ENCODE measurements at places on chromosomes 3 and 15.

- DNase-seq: no peak
Measured at GRCh38 chr15:67862750-67863441, 23.1 kb upstream of the RNU6-1 start.

DNA sequence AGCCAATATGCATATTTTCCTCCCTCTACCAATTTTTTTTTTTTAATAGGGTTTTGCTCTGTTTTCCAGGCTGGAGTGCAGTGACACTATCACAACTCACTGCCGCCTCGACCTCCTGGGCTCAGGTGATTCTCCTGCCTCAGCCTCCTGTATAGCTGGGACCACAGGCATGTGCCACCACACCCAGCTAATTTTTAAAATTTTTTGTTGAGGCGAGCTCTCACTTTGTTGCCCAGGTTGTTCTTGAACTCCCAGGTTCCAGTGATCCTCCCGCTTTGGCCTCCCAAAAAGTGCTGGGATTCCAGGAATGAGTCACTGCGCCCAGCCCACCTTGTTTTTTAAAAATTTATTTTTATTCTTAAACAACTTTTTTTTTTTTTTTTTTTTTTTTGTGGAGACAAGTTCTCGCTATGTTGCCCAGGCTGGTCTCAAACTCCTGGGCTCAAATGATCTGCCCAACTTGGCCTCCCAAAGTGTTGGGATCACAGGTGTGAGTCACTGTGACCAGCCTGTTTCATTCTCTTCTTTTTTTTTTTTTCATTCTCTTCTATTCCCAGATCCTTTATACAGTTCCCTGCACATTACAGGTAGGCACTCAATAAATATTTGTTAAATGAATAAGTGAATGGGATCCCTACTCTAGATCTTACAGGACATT, 40.5 kb upstream of the PIK3CB start:
- DNase-seq: no peak

GRCh38 chr15:70833861-70834765, 19.8 kb downstream of the LARP6 start:
- DNase-seq: no peak

- no peak for DNase-seq
Measured at GRCh38 chr3:30368978-30369377, 237.4 kb upstream of the TGFBR2 start.

DNA sequence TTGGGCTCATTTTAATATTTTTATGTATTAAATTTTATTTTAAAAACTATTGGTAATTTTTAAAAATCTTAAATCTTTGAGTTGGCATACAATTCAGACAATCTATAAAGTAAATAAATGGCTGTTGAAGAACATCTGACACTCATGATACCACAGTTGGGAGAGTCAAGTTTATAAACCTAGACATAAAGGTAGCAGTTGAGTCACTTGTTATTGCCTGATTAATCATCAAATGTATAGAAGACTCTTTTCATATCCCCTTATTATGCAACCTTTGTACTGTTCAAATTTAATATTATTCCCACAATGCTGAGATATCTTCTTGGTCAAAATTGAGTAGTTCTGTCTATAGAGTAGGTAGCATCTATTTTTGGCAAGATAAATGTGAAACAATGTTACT, 19.6 kb downstream of the PAQR9 start:
- DNase-seq: no peak

- no peak for DNase-seq
Measured at GRCh38 chr15:33089165-33089877, 105.2 kb downstream of the FMN1 start.

- no peak for DNase-seq
Measured at GRCh38 chr3:69749461-69749860, 10.2 kb downstream of the MITF start.

- no peak for DNase-seq
Measured at GRCh38 chr3:138497851-138498250, 63.4 kb downstream of the ESYT3 start.

GRCh38 chr3:119912220-119912619, 130.3 kb downstream of the NR1I2 start:
- no peak for DNase-seq

- no peak for DNase-seq
Measured at GRCh38 chr3:107431246-107432012, 54.2 kb downstream of the CCDC54 start.

- no peak for DNase-seq
Measured at GRCh38 chr3:10015461-10015904, 10.8 kb upstream of the FANCD2 start.

- no peak for DNase-seq
Measured at GRCh38 chr3:72628065-72628464, 220.2 kb downstream of the SHQ1 start.

DNA sequence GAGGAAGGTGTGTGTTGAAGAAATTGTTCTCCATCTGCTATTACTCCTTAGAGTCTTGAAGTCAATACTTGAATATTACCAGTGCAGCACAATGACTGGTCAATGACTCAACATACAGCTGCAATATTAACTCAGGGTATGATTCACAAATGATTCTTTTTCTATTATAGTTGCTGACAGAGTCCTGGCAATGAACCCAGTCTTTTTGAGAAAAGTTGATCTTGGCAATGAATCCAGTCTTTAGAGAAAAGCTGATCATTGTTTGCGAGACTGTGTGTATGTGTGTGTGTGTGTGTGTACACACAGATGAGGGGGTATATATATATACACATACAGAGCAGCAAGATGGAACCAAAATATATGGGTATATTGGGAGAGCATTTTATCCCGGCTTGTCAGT, 315.1 kb downstream of the ZNF385D start:
- no peak for DNase-seq

DNA sequence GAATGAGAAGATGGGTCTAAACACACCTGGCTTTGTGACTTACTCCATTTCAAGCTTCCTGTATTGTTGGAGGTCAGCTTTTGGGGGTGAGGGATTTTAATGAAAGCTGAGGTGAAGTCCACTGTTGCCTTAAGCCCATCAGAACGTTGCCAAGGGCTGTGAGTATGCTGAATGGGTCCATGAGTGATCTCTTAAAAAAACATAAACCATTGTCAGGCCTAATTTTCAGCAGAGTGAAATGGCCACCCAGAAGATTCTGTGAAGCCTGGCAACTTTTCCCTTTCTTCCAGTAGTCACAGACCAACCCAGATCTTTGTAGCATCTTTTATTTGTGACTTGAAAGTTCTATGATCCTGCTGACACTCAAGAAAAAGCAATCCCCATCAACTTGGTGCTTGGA, 87.0 kb downstream of the SMAD3 start:
- DNase-seq: no peak

GRCh38 chr15:41464889-41465580, 28.6 kb upstream of the ITPKA start:
- DNase-seq: no peak

- DNase-seq: no peak
Measured at GRCh38 chr3:71360764-71361163, 222.8 kb downstream of the FOXP1 start.

DNA sequence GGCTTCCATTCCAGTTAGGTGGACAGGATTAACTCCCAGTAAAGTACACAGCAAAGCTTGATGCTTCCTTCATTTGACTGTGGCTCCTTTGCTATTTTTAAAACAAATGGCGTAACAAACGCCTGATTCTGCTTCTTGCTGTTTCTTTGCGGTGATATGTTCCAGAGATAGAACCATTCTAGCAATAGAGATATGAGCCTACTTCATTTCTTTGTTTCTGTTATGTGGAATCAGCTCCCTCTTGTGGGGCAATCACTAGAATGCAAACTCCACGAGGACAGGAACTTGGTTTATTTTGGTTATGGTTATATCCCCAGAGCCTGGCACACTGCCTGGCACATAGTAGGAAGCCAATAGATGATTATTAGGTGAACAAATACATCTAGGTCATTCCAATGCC, 122.6 kb upstream of the SLC6A11 start:
- no peak for DNase-seq

DNA sequence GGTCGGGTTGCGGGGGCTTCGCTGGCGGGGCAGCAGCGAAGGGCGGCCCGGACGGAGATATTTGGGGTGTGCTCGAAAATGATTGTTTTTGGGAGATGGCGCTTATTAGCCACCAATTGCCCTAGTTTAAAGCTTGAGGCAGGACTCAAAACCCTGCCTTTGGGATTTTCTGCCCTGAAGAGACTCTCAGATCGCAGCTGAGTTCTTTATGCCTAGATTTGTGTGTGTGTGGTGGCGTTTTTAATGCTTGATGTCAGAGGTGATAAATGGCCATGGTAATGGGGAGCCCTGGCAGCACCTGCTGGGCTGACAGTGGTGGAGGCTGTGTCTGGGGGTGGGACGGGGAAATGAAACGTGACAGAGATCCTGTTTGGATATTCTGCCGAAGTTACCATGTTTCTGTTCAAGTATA, 604 bp downstream of the KCTD6 start:
- DNase-seq: no peak

GRCh38 chr15:60255390-60255789, 142.4 kb downstream of the ANXA2 start:
- DNase-seq: no peak

GRCh38 chr15:31023841-31024240, 32.4 kb upstream of the MTMR10 start:
- no peak for DNase-seq

DNA sequence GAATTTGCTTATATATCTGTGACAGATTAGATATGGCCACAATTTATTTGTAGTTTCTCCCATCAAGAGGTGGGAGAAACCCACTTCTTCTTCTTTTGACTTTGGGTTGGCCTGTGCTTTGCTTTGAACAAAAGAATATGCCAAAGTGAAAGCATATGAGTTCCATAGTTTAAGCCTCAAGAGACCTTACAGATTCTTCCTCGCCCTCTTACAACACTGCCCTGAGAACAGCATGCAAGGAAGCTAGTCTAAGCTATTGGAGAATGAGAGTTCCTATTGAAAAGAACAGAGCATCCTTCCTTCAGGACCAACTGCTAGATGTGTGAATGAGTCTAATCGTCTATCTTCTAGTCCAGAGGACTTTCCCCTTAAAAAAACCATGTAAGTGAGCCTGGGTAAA, 394.8 kb downstream of the TUSC7 start:
- DNase-seq: no peak

DNA sequence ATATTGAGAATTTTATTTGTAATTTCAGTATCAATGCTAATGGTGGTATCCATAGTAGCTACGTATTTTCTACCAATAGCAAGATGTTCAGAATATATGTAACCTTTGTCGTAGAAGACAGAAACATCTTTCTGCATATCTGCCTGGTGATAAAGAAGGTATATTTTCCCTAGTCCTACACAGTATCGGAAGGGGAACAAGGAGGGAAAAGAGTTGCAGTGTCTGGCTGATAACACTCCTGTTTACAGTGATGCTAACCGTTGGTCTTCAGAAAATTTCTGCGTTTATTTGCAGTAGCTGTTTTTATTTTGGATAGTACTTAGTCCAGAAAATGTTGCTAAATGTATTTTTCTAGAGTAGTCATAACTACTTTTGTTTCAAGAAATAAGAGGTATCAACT, 25.2 kb downstream of the TSC22D2 start:
- no peak for DNase-seq

DNA sequence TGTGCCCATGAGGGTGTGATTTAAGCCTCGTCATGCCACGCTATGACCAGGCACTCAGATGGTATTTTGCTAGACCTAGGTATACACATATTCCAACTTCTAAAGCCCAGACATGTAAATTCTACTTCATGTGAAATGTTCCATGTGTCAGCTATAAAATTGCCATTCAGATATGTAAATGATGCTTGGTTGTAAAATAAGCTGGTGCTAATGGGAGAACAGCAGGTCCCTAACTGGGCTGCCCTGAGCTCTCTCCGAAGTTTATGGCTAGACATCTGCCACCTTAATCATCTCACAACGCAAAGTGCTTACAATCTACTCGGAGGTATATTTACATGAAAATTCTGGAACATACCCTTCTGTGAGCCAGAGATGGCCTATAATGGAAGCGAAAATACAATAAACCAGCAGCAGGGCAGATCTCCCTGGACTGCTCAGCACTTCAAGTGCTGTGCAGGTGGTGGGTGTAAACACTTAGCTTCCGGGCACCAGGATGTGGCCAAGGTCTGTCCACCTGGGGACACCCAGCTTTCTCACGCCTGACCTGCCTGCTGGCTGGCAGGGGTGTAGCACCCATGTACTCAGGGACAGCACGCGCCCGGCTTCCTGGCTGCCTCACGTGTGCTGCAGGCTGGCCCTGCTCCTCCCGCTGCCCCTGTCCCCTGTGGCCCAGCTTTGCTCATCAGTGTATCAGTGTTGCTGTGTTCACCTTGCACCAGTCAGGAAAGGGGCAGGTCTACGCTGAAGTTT, 82.0 kb downstream of the CHDH start:
- peak; percentile 69 for DNase-seq

DNA sequence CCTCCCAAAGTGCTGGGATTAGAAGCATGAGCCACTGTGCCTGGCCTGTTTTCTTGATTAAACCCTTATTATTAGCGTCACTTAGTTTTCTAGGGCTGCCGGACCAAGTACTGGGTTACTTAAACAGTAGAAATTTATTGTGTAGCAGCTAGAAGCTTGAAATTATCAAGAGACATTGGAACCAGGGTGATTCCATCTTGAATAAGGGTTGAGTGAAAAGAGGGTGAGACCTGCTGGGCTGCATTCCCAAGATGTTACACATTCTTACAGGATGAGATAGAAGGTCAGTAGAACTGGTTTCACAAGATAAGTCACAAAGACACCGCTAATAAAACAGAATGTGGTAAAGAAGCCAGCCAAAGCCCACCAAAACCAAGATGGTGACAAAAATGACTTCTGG, 18.6 kb upstream of the FSTL1 start:
- no peak for DNase-seq

GRCh38 chr3:186169379-186169778, 60.5 kb upstream of the ETV5 start:
- no peak for DNase-seq

- no peak for DNase-seq
Measured at GRCh38 chr3:197446700-197447056, 109.1 kb downstream of the BDH1 start.

DNA sequence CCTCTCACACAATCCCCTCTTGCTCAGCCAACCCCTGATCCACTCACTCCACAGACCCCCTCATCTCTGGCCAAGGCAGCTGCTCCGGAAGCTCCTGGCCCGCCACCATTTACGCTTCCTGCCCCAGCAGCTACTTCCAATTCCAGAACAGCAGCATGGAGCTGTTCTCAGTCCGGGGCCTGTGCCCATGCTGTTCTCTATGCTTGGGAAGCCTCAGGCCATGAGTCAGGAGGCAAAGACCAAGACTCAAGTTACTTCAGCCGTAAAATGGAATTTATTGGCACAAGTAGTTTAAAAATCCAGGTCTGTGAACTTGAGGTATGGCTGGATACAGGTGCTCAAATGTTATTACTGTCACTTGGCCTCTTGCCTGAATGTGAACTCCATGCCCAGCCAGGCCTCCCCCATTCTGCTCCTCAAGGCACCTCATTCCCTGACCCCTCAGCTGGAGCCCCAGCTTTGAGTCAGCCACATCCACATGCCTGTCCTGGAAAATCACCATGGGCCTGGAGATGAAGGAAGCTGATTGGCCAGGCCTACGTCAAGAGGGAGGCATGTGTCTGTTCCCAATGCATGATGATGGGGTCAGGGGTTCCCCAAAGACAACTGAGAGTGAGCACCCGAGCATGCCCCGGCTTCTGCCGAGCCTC, 31.4 kb upstream of the CACNA2D2 start:
- DNase-seq: no peak

DNA sequence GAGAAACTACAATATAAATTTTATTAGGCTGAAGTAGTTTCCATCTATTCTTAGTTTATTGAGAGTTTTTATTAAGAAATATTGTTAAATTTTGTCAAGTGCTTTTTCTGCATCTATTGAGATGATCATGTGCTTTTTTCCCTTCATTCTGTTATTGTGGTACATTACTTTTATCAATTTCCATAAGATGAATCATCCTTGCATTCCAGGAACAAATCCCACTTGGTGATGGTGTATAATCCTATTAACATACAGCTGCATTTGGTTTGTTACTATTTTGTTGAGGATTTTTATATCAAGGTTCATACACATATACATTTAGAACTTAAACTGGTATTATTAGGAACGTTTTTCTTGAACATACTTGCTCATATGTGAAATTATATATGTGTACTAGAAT, 199.8 kb downstream of the TBC1D5 start:
- DNase-seq: no peak

All from NCI-H524 treated with DMSO at 0.1 percent for 48 hours (cell line).